Activated CD4-positive, CD25-positive, alpha-beta regulatory T cell treated with anti-CD3 and anti-CD28 coated beads, Interleukin-2, amount 50 U/mL, for 24 hours (primary cell): ENCODE measurements at places on chromosomes 11 and 22.

DNA sequence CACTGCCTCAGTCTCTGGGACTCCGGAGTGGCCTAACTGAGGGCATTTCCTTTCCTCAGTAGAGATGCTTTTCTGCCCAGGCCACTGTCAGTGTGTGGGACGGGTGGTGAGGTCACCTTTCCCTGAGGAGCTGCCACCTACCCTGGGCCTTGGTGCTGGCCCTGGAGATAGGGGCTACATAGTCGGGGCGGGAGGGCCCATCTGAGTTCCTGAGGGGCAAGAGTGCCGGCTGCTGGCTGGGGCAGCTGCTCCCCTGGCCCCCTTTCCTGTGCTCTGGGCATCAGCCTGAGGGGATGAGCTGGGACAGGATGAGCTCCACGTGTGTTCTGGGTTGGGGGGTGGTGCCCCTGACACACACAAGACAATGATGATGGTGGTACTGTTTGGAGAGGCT lies 5.4 kb downstream of the KCNC1 start:
- ATAC-seq: no peak

- ATAC-seq: peak; percentile 48
These were observed 79.4 kb upstream of the PPARA start for GRCh38 chr22:46070803-46071450.

GRCh38 chr11:66728693-66729385 lies at the start of gene SPTBN2:
Gene SPTBN2 (minus strand): TSS chr11:66729216. CDS start chr11:66721240, 7,976 bp downstream.
- ATAC-seq: no peak

DNA sequence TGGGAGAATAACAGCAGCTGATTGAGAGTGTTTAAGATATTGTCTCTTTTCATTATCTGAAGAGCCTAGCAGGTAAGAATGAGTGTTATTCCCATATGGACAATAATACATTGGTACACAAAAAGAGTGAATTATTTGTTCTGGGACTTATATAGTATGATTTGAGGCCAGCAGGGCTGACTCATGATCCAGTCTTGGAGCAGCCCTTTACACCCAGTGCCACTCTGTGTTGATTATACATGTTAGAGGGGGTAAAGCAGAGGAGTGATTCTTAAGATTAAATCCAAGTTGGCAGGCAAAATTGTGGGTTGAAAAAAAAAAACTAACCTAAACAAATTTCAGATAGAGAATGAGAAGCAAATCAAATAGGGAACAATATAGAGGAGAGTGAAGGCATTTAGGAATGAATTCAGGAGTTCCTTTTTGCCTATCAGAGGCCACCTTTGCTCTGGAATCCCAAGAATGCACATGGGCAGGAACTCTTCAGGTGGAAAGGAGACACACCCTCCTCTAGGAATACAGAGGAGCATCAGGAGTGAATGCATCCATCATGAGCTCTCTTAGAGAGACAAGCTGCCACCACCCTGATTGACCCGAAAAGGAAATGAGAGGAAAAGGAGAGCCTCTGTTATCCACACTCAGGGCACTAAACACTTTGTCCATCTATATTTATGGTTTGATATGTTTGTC lies 19.2 kb upstream of the MRGPRX1 start:
- ATAC-seq: no peak

- no peak for ATAC-seq
These were observed 40.0 kb downstream of the TENM4 start for GRCh38 chr11:79400717-79401330.

GRCh38 chr11:130383344-130384211 lies 44.8 kb downstream of the ADAMTS8 start:
- ATAC-seq: no peak

- ATAC-seq: no peak
These were observed 132.4 kb downstream of the SWAP70 start for GRCh38 chr11:9796266-9796665.

DNA sequence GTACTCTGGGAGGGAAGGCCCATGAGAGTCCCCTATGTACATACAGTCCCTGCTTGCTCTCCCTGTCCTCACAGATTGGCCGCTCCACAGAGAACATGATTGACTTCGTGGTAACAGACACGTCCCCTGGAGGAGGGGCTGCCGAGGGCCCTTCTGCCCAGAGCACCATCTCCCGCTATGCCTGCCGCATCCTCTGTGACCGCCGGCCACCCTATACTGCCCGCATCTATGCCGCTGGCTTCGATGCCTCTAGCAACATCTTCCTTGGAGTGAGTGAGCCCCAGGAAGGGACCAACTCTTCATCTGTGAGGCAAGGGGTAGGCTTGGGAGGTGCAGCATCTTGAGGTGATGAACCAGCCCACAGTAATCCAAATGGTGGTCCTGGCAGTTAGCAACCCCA lies 6.5 kb downstream of the PELI3 start:
- ATAC-seq: no peak

GRCh38 chr11:16114431-16114830 lies 241.9 kb downstream of the SOX6 start:
- ATAC-seq: no peak
